ENCODE measurements at places on chromosomes 5 and 9.

DNA sequence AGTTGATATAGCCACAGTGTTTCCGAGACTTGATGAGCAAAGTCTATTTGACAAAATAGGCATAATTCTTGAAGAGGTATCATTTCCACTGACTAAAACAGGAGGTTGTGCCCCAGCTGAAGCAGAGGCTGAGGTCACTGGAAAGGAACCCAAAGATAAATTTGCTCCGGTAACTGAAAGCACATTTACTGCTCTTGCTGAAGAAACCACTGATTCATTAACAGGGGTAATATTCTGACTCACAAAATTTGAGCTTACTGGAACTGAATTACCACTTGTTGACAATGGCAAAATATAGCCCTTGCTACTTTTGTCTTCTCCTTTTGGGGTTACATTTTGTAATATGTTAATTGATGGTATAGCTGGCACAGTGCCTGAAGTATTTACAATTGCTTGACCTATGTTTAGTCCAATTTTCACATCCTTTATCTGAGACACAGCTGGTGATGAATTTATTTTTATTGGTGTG is 30.2 kb downstream of the MLANA start:
- DNase-seq = peak; percentile 39

DNA sequence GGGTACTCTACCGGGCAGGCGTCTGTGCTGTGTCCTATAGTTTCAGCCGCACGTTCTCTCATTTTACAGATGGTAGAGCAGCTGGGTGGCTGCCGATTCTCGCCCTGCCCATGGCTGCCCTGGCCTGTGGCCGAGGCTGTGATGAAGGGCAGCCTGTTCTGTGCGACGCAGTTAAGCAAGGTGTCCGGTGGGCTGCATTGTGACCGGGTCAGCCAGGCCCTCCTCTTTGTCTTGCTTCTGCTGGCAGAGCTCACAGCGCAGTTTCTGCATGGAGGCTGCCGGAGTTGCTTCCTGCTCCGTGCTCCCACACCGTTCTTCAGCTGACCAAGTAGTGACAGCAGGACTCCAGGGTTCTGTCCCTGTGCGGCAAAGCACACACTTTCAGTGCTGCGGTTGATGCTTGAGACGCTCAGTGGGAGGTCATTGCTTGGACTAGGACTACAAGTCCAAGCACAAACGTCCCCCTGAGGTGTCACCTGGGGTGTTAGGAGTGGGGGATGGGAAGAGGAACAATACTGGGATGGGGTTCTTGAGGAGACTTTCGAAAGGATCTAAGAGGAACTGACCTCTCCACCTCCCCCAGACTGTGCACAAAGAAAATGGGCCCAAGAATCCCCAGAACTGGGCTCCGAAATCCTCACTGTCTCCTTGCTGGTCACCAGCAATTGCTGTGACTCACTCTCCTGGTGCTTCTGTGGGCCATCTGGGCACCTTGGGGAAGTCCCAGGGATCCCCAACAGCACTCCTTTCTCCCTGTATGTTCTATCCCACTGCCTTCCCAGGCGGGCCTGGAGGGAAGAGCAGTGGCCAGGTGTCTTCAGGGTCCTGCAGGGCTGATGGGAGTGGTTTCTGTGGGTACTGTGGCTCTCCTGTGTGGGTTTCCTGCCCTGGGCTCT is 58.2 kb downstream of the GADD45G start:
- no peak for DNase-seq

DNA sequence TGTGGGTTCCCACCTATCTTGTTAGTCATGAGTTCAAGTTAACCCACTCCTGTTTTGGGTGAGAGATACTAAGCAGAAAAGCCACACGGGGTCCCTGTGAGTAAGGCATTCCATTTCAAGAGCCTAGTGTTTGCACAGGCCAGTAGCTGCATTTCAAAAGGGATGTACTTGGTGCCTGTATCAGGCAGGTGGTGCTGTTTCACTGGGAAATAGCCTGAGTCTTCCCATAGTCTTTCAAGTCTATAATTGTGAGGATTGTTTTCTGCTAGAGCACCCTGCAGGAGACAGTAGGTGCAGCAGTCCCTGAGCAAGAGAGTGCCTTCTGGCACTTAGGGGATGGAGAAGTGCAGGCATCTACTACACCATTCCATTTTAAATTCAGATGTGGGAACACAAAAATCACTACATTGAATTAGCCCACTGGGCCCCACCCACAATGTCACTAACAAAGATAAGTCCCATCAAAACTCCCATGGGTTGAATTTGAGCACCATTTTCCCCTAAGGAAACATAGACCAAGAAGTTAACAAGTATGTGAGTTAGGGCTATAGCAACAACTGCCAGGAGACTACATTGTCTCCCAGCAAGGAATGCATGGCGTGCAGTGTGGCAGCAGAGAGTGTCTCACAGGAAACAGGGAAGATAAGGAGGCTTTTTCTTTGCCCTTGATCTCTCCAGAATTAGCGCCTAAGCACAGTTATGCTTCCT is 263.2 kb downstream of the COX7C start:
- peak; percentile 21 for DNase-seq

DNA sequence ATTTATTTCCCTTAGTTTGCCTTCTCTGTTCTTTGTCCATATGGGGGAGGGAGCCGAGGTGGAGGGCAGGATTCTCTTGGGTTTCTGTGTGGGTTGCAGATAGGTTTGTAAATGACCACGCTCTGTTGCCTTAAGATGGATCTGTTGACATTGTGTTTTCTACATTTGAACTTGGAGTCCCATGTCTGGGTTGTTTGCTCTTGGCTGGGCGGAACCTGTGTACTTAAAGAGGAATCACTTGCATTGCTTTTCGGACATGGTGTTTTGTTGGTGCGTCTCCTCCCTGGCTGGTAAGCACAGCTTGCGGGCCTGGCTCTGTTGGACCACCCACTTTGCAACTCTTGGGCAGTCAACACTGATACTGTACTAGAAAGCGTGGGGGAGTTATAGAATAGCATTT is 45.9 kb downstream of the EHMT1 start:
- DNase-seq = no peak

GRCh38 chr9:36625006-36625615 is 52.4 kb downstream of the MELK start:
- no peak for DNase-seq

- DNase-seq = peak; percentile 51
Measured at GRCh38 chr5:173789031-173789920, 98.9 kb upstream of the CPEB4 start.

DNA sequence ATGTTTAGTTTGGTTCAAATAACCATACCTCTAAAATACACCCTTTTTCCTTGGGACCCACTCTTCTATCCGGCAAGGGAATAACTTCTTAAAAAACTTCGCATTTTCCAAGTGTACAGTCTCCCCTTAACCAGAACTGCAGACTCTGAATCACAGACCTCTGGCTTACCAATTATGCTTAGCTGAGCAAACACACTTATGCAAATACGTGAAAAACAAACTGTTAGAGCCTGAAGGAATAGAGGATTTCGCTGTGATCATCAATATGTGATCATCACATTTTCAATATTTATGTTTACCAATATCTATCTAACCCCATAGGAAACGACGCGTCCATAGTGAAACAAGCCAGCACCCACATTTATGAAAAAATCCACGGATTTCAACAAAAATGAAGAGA is 1.3 kb downstream of the LPAR1 start:
- no peak for DNase-seq

- peak; percentile 63 for DNase-seq
Measured at GRCh38 chr5:132506094-132506692, 15.6 kb upstream of the IRF1 start.

DNA sequence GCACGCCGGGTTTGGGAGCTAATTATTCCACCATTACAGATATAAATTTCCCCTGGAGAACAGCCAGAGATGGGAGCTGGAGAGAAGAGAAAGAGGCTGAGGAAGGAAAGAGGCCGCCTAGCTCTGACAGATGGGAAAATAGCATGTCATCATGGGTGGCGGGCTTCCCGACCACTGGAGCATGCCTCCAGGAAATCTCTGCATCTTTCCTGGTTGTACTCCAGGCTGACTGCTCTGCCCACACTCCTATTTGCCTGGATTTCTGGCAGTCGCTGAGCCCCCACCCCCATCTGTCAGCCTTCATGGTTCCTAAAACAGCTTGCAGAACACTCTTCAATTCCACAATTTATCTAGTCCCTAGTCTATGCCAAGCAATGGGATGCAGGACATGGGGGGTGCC is 14.3 kb upstream of the GABRP start:
- DNase-seq = no peak

- DNase-seq = no peak
Measured at GRCh38 chr9:128675382-128675781, 13.6 kb upstream of the SET start.

DNA sequence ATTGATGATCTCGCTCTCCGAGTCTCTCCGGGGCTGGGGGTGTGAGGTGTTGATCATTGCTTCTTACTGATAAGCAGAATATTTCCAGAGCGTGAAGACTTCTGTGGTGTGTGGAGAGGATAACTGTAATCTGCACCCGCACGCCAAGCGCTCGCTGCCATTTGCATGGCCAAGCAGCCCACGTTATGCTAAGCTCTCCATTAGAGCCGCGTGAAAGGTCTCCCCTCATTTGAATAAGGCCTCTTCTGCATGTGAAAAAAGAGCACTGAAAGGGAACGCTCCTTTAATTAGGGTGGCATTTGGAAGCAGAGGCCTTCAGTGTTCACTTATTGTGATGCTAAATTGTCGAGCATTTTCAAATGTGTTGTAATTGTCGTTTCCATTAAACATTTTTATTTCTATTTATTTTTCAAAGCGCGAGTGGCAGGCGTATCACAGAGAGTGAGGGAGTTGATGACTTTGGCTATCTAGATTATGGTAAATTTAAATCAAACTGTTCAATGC is 163.6 kb upstream of the IRX2 start:
- no peak for DNase-seq

GRCh38 chr9:116868201-116868600 is 181.1 kb downstream of the TRIM32 start:
- no peak for DNase-seq

- DNase-seq = no peak
Measured at GRCh38 chr9:90966480-90967144, 165.0 kb downstream of the SYK start.

DNA sequence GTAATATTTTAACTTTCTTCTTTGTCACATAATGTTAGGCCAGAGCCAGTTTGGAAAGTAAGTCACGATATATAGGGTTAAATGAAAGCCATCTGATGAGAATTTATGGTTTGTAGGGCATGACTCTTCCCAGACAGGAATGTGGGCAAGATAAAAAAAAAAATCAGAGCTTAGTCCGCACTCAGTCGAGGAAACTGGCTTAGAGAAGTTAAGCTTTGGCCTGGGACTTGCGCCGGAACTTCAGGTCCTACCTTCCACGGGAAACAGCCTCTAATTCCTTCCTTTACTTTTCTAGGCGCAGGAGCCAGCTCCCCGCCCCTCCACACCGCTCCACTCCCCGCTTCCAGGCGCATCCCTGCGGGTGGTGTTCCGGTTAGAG is 475 bp downstream of the DDX31 start:
- DNase-seq = no peak

DNA sequence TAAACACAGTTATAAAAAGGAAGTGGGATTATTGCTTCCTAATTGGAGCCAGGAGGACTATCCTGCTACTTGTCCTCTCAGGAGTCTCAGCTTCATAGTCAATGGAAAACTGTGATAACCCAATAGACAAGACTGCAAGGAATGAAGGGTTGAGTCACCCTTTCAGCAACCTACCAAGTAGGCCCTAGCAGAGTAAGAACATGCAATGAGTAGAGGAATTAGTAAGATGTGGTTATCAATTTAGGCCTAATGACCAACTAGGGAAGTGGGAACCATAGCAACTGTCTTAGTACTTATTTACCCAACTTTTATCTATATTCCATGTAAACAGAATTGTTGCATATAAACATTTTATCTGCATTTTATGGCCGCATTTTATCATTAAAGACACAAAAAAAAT is 310.1 kb downstream of the RFX3 start:
- no peak for DNase-seq

GRCh38 chr5:178130576-178131445 is at the start of gene RMND5B:
Gene RMND5B (plus strand): TSS chr5:178131014. CDS start chr5:178138120, 7,106 bp downstream.
- DNase-seq = peak; percentile 93

- DNase-seq = no peak
Measured at GRCh38 chr5:10124287-10124686, 125.4 kb downstream of the ATPSCKMT start.

- DNase-seq = no peak
Measured at GRCh38 chr5:15510092-15510491, 10.1 kb downstream of the FBXL7 start.

- no peak for DNase-seq
Measured at GRCh38 chr5:101664071-101664791, 631.9 kb downstream of the SLCO4C1 start.

GRCh38 chr9:29826421-29826820 is 2253.1 kb upstream of the C9orf72 start:
- no peak for DNase-seq

DNA sequence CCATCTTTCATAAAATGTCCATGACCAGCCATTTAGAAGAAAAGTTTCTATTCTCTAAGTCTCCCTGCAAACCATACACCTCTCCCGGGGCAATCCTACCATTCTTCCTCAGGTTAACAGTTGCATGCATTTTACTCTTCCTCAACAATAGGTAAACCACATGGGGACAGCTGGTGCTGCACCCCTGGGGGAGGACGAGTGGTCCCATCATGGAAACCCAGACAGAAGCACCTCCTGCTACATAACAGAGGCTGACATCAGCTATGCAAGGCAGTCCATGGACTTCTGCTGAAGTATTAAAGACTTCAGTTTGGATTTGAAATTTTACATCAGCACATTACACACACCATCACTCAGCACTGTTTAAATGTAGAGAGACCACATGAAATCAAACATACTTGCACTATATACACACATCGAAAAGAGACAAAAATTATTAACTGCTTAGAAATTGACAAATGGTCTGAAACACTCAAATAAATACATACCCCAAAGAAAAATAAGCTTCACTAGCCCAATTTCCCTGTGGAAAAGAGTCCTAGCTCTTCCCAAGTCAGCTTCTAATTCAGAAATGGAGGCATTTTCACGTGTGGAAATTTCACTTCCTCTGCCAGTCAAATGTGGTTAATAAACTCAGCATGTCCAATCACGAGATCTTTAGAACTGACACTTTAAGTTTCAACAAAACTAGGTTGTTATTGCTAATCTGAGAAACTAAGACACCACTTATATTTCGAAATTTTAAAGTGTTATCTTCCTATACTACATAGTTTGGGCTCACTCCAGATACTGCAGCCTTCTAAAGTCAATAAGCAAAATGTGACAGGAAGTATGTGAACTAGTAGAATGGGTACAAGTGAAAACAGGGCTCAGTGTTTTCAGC is 173.4 kb downstream of the ROR2 start:
- DNase-seq = no peak

DNA sequence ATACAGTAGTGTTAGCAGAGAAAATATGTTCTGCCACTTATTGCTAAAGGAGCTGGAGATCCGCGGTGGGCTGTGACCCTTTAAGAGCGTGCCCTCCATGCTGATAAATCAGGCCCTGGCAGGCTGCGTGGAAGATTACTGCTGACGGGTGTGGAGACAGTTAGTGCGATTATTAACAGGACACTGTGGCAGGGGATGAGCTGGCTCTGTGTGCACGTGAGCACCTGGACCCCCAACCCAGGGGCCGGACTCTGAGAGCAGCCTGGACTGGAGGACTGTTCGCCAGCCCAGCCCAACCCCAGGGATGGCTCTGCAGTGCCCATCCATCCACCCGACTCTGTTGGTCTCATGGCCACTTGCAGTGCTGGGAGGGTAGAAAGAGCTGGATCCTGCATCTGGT is 162.0 kb downstream of the MELK start:
- DNase-seq = no peak

- no peak for DNase-seq
Measured at GRCh38 chr5:1278656-1279442, 16.0 kb downstream of the TERT start.

Data from GM13976 (cell line).